ENCODE measurements at places on chromosomes 6 and 20.

DNA sequence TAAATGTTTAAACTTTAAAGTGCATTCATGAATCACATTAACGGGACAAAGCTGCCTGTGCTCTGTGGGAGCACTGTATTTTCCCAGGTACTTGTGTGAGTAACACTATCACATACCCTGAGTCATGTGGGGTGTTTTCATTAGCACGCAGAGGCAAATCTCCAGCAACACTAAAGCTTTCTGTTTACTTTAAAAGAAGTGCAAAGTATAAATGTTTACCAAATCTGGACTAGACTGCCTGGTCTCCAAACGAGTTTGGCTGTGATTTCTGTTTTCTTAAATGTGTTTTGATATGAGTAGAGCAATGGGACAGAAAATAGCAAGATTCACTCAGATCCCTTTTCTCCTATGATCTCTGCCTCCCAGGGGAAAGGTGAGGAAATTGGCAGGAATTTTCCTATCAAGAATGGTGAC lies 28.8 kb upstream of the RIPPLY2 start:
- DNase-seq, result no peak

- no peak for DNase-seq
These were observed 160.0 kb downstream of the COL21A1 start for GRCh38 chr6:56087421-56087820.

- DNase-seq, result no peak
These were observed 7.1 kb upstream of the NPBWR2 start for GRCh38 chr20:64114356-64114971.

GRCh38 chr6:75170691-75171560 lies 34.9 kb downstream of the COL12A1 start:
- no peak for DNase-seq

GRCh38 chr6:41963371-41963770 lies 21.8 kb upstream of the CCND3 start:
- DNase-seq, result no peak

DNA sequence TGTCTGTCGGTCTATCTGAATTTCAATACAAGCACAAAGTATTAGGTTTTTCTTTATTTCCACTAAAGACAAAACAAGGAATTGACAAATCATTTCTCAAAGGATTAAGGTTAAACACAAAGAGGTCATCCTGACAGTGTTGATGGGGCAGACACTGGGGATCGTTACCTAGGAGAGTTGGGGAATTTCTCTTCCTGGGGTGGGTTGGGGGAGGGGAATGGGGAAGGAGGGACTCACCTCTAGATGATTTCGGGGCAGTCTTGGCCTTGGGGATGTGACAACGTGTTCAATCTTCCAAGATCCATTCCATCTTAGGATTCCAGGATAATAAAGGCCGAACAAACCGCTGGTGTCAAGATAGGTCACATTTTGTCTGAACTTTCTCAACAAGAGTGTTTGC lies 35.4 kb upstream of the FOXA2 start:
- DNase-seq, result no peak

DNA sequence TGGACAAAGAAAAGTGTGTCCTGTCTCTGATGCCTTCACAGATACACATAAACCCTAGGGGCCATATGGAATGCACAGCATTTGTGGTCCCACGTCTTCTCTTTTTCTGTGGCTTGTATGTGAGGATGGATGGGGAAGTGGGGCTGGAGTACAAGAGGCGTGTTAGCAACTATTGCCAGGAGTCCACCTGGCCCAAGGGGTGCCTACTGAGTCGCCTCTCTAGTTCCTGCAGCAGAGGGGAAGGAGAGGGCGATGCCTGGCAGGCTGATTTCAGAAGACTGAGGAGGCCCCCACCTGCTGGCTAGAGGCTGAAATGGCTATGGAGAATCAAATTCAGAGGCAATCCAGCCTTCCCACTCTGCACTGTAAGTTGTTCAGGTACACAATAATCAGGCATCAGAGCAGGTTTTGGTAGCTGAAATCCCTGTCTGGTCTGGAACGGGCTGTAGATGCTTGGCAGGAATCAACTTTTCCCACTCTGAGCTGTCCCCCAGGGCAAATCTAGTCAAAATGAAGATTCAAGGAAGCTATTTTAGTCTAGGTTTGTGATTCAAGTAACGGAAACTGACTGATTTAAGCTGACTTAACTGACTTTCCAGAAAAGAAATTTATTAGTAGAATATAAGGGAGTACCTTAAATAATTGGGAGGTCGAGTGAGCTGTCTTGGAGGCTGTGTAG lies 14.9 kb upstream of the PPARD start:
- DNase-seq, result peak; percentile 82

- DNase-seq, result peak; percentile 49
These were observed 8.9 kb downstream of the EHMT2 start for GRCh38 chr6:31888276-31889258.

- no peak for DNase-seq
These were observed 15.1 kb downstream of the RNF217 start for GRCh38 chr6:124977067-124977908.

DNA sequence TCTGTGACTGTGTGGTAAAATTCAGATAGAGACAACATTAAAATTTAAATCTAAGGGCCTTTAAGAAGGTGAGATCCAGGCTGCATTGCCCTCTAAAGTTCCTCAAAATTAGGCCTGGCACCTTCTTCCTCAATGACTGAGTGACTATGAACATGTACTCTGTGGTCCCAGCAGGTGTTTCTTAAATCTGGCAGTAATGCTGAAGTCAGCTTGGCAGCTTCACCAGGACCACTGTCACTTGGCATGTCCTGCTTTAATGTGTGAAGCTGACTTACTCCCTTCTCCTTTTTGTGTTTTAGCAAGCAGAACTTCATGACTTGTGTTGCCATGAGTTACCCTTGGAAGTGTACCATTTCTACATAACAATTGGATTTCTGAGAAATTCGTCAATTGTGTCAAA lies 141.7 kb downstream of the NKAIN2 start:
- no peak for DNase-seq

GRCh38 chr6:21107796-21108195 lies 485.8 kb upstream of the SOX4 start:
- DNase-seq, result no peak

DNA sequence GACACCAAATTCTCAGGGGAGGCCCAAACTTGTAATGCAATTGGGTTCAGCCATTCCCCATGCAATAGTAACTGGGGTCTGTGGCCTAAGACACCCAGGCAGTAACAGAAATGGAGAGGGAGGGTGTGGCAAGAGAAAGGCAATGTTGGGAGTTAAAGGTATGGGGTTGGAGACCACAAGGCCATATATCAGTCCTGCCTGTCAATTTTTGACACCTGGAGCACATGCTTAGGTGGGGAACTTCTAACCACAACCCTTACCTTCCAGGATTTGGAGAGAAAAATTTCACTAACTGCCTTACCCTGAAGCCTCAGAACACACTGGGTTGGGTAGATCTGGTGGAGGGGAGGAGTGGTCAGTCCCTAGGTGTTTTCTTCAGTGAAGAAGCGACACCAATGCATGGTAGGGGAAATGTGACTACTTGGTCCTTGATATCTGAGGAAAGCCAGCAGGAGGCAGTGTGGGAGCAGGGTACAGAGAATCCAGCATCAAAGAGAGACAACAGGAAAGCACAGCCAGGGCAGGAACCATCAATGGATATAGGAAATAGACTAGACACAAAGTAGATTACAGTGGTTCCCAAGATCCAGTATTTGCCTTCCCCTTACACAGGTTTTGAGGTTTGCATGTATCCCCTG lies 6.8 kb upstream of the USP49 start:
- peak; percentile 75 for DNase-seq

DNA sequence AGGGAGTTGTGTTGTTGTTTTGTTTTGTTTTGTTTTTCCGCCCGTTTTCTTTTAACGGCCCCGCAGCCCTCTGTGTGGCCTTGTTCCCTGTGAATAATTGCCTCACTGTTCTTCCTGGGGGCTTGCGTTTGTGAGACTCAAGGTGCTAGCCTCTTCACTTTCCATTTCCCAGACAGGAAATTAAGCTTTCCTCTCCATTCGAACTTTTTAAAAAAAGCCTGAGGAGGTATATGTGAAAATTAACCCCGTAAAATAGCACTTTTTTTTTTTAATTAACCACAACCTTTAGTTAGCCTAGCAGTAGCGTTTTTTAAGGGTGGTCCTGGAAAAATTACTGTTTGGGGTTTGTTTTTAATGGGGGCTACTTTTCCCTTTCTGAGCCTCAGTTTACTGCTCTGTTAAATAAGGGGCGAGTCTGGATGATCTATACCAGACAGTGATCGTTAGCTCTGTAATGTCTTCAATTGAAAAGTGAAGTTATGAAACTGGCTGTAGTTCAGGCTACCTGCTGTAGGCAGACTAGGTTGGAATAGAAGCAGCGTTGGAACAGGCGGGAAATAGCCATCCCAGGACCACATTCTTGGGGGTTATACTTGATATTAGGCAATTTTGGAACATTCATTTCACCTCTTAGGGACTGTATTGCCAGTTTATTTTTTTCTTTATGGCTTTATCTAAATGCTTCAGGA lies 1.7 kb downstream of the STX16 start:
- peak; percentile 30 for DNase-seq

GRCh38 chr6:14088600-14089192 lies 28.9 kb upstream of the CD83 start:
- no peak for DNase-seq

GRCh38 chr6:4169028-4169789 lies 33.8 kb upstream of the ECI2 start:
- no peak for DNase-seq

GRCh38 chr6:106324726-106325335 lies 729 bp downstream of the ATG5 start:
- DNase-seq, result no peak

GRCh38 chr6:21679761-21680265 lies 86.3 kb downstream of the SOX4 start:
- no peak for DNase-seq

- DNase-seq, result no peak
These were observed 707 bp upstream of the TOP1 start for GRCh38 chr20:41027872-41028358.

DNA sequence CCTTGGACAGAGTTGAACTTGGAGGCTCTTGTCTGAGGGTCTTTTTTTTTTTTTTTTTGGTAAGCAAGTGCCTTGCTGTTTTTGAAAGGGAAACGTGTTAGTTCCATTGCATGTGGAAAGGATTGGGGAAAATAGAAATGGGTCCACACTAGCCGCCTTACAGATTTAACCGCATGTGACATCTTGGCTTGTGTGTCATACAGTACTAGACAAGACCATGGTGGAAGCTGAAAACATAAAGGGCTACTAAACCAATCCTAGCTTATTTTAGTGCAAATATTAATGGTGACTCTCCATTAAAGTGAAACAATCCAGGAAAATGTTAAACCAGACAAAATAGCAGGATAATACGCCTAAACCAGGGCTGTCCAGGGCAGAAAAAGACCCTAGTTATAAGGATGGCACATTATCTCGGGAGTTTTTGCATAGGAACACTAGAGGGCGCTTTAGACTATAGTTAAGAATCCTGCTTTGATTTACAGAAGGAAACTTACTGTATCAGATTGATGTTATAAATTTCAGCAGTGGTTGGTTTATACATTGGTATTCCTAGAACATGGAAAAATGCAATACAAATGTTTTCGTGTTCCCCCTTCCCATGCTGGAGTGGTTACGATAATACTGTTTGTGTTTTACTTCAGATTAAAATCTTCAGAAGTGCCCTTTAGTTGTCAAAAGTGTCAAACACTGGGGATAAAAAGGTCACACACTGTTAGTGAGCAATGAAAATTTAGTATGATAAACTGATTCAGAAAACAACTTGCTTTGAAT lies 59.8 kb upstream of the DEK start:
- peak; percentile 51 for DNase-seq

DNA sequence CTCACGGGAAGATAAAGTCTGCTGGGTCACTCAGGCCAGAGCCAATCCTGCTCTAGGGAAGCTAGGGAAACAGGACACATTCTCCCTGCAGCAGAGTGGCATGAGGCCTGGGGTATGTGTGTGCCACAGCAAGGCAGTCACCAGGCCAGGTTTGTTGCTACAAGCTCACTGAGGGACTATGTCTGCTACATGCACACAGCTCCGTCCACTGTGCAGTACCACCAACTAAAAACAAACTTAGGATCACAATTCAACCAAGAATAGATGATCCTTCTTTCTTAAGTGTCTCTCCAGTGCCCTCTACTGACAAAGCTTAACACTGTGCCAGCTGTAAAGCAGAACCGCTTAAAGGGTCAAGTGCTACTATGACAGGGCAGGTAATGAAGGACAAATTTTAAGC lies 192.5 kb downstream of the PTPRK start:
- DNase-seq, result peak; percentile 64

GRCh38 chr6:31681135-31681671 lies 336 bp upstream of the LY6G5C start:
- DNase-seq, result peak; percentile 39

DNA sequence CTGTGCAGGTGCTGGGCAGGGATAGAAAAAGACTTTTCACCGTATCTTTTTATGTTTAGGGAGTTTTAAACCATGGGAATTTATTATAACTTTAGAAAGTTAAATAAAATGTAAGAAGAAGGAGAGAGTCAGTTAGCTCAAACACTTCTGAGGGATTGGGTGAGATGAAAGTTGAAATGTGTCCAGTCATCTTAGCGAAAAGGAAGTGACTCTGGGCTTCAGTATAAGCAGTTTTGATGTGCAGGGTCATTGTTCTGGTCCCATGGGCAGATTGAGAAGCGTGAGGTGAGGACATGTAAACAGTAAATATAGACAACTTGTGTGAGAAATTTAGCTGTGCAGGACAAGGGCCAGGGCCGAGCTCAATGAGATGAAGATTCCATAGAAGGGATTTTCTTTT lies 66.9 kb downstream of the TOX2 start:
- DNase-seq, result no peak

GRCh38 chr6:151196555-151196954 lies 43.2 kb upstream of the AKAP12 start:
- DNase-seq, result no peak

DNA sequence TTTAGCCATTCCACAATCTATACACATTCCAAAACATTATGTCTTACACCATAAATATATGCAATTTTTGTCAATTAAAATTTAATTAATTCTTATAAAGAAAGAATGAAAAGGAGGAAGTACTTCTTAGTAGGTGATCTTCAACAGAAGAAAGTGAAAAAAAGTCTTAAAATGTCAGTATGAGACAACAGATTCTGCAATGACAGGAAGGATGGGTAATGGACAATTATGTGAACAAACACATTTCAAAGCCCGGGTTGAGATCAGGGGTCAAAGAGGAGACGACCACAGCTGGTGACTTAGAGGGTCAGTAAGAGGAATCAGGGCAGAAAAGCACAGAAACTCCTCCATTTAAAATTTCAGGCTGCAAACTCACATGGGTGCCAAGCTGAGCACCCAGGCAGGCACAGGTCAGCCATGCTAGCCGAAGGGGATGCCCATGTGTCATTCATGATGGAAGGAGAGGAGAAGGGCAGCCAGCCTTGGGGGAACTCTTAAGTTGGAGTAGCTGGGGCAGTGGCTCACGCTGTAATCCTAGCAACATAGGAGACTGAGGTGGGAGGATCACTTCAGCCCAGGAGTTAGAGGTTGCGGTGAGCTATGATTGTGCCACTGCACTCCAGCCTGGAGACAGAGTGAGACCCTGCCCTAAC lies 11.0 kb downstream of the VSX1 start:
- no peak for DNase-seq
